ENCODE measurements at places on chromosomes 11 and 22.

GRCh38 chr11:71395263-71395560, 53.0 kb downstream of the DHCR7 start:
- DNase-seq = no peak

DNA sequence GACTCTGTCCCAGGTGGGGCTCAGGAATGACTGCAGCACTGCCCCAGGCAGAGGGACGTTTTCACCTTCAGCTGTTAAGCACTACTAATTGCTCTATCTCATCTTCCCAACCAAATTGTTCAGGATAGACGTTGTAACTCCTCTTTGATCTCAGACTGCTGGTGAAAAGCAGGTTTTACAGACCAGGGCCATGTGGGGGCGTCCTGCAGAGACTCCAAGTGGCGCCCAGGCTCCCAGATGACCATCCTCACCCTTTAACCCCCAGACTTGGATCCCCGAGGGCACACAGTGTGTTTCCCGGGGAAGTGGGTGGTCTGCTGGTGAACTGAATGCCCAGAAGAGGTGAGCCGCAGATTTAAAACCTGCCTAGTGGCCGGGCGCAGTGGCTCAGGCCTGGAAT, 23.9 kb downstream of the FADD start:
- no peak for DNase-seq

DNA sequence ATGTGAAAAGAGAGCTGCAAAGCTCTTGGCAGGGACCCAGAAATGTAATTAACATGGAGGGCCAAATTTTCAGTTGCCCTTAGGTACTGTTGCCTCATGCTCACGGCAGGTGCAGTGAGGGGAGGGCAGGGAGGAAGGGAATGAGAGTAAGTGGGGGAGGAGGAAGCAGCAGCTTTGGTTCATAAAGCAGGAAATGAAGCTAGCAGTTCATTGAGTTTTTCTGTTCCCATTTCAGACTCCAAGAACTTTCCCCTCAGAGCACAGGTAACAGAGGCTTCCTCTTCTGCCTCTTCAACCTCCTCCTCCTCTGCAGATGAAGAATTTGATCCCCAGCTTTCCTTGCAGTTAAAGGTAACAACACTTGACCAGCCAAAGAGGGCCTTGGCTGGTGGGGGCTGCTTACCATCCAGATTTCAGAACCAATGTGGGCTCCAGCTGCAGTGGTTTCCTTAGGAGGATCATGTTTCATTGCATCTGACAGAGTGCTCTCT, 57.9 kb upstream of the PARVA start:
- no peak for DNase-seq

GRCh38 chr11:73391665-73392064, 15.5 kb downstream of the RELT start:
- DNase-seq = no peak

DNA sequence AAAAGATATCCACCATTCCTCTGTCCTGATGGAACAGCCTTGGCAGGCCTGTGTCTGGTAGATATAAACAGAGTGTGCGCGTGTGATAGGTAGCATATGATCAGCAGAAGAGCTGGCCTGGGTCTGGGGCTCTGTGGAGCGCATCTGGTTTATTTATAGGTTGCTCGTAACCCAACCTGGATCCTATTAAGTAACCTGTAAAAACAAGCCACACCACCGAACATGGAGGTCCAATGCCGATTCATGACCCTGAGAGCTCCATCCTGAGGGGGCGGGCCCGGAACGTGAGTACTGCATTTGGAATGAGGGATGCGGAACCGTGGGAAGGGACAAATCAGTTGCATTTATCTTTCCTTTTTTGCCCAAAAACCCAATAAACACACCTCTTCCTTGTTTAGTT, 31.9 kb upstream of the APOL5 start:
- no peak for DNase-seq

DNA sequence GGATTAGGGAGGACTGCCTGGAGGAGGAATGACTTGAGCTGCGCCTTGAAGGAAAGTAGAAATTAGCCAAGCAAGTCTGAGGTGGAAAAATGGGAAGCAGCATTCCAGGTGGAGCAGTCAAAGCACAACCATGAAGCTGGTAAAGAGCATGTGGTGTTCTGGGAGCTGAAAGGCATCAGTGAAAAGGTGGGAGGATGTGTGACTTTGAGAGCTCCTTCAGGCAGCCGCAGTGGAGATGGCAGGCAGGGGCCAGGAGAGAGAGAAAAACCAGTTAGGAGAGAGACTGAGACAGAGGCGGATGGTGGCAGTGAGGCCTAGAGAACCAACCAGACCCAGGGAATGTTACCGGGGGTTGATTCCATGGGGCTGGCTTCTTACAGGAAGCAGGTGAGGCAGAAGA, 393.4 kb downstream of the MIAT start:
- DNase-seq = no peak

DNA sequence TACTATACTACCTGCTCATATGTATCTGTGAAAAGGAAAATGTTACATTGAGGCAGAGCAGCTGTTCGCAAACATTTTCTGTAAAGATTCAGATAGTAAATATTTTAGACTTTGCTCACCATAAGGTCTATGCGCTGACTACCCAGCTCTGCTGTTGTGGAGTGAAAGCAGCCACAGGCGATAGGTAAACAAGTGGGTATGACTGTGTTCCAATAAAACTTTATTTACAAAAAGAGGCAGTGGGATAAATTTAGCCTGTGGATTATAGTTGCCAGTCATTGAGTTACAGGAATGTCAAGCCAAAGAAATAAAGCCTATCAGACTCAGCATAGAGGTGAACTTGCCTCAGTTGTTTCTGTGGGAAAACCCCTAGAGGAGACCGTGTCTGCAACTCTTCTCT, 487.7 kb upstream of the API5 start:
- DNase-seq = no peak

DNA sequence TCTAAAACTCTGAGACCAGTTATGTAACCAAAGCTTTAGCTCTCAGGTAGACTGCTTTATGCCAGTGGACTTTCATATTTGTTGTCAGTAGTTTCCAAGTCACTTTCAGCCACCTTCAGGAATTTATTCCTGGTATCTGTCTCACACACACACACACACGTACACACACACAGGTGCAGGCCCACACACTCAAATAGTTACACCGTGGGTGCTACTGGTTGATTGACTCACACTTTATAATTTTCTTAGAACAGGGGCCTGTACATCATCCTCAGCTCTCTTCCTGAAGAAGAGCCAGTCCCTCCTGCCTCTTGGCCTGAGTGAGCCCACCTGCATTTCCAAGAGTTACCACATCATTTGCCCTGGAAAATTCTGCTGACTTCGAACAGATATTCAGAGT, 555.2 kb downstream of the SOX6 start:
- no peak for DNase-seq

DNA sequence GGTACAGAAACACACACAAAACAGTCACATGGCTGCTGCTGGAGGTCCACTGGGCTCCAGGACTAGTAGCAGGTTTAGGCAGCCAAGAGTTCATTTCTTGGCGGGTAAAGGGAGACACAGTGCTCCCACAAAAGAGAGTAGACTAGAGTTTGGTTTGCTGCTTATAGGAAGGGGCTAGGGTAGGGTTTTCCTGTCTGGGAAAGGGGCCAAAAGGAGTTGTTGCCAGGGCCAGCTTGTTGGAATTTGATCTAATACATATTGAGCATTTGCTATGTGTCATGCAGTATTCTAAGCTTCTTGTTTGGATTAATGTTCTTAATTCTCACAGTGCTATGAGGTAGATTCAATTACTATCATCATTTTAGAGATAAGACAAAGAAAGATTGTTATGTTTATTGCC, 195.1 kb upstream of the PLET1 start:
- DNase-seq = no peak

- no peak for DNase-seq
These were observed 79.4 kb downstream of the ZC3H12C start for GRCh38 chr11:110172468-110173065.
